ENCODE measurements at places on chromosomes 16 and 17.

GRCh38 chr17:73302189-73302588 is 9.6 kb downstream of the CDC42EP4 start:
- no peak for DNase-seq

DNA sequence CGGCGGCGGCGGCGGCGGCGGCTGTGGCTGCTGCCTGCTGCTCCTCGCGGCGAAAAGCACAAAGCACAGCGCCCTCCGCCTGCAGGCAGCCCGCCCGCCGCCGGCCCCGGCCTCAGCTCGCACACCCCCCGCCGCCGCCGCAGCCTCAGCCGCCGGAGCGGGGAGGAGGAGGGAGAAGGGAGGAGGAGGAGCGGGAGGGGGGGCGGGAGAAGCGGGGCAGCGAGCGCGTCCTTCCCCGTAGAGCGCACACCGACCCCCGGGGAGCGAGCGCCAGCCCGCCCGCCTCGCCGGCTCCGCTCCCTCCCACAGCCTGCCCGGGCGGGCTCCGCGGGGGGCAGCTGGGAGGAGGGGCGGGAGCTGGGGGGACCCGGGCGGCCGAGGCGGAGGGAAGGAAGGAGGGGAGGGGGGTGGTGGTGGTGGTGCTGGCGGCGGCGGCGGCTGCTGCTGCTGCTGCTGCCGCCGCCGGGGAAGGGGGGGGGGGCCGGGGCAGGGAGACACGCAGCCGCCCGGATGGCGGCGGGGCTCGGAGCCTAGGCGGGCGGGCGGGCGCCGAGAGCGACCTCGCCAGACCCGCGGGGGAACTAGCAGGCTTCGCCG is at the start of gene UBTF:
UBTF (minus strand) TSS at position 60 of the 597 bp plus-strand sequence. CDS start 1,446 bp downstream, outside the sequence.
- DNase-seq: peak; percentile 59

- DNase-seq: no peak
Measured at GRCh38 chr17:67080804-67081203, 36.5 kb downstream of the CACNG1 start.

DNA sequence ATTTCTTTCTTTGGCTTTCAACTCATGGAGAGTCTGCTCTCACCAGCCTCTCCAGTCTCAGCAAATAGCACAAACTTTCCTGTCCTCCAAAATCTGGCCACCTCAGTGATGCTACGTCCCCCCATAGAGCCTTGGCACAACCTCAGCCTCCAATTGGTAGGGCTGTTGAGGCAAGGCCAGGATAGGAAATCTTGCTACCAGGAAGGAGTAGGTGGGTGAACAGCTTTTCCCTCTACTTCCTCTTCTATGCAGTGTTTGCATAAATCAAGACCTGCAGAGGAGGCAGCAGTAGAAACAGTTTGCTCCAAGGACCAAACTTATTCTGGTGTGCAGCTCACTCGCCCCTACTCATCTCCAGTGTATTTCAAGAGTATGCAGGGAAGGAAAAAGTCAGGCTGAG is 701 bp upstream of the DPEP2 start:
- DNase-seq: no peak

DNA sequence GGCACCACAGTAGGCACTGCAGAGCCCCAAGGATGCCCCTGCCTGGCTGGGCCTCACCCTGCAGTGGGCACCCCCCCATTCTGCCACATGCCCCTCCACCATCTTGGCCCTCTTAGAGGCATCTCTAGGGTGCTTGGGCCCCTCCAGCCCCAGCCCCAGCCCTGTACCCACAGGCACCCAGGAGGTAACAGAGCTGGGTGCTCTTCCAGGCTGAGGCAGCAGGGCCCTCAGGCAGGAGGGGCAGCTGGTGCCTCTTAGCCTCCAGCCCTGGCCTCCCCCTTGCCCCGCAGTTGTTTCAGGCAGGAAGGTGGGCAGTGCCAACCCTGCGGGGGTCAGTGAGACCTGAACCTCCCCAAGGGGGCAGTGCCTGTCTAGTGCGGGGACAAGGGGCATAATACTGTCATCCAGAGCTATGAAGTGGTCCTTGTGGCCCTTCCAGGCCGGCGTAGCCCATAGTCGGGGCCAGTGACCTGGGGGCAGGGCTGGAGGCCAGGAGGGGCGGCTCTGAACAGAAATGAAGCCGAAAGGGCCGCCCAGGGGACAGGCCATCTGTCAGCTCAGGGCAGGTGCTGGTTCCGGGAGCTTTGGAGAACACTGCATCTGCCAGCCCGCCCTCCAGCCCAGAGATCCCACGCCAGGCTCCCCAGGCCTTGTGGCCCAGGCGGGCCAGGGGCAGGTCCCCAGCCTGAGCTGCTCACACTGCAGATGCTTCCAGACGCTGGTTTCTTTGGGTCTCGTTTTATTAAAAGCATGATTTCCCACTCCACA is 4.9 kb upstream of the AATK start:
- DNase-seq: no peak

DNA sequence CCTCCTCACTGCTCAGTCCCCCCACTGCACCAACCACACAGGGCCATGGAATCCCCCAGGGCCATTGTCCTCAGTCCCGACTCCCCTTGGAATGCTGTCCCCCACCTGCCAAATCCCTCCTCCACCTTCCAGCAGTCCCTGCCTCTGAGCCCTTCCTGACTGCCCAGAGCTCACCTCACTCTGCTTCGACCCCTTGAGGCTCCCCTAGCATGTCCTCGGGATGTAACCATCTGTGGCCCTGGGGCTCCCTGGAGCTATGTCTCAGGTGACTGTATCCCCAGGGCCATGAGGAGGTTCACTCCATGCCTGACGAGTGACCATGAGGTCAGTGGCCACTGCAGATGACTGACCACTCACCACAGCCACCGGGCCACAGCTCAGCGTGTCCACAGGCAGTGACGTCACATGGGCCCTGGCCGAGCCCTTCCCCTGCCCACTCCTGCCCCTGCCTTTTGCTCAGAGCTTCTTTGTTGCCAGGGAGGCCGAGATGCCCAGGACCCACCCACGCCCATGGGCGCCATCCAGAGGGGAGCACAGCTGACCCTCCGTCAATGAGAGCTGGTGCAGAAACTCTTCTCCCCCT is 7.7 kb upstream of the PIEZO1 start:
- DNase-seq: no peak

DNA sequence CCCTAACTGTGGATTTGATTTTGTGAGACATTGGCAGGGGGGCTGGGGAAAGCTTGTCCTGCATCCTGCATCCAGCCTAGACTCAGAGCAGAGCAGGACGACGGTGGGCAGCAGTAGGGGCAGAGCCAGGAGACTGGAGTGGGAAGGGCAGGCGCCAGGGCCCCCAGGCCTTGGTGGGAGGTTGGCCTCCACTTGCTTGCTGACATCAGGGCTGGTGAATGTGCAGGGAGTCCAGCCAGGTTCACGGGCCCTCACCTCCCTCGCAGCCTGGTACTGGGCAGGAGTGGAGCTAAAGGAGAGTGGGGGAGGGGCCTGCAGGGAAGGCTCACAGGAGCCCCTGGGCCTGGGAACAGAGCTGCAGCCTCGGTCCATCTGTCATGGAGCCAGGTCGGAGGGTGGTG is 2.2 kb upstream of the SMTNL2 start:
- no peak for DNase-seq

GRCh38 chr17:18379246-18380146 is 1.9 kb downstream of the EVPLL start:
- DNase-seq: no peak

Measured in activated T-helper 1 cell treated with anti-CD3 and anti-CD28 coated beads, Interleukin-2, amount 50 U/mL, for 16 hours (primary cell).